Uterus (tissue), 4 donors: ENCODE measurements at places on chromosomes 12 and 14.

GRCh38 chr12:122355706-122356105 is 66.8 kb downstream of the CLIP1 start:
- no peaks in the 10 kb centered on the region for H3K27me3 ChIP-seq
- no peaks in the 10 kb centered on the region for H3K4me1 ChIP-seq
- H3K4me3 ChIP-seq: no peak overlapping the region
- no peaks in the 10 kb centered on the region for H3K36me3 ChIP-seq
- DNase-seq: no peak

GRCh38 chr12:129393357-129393937 is 510.4 kb downstream of the TMEM132D start:
- H3K27ac ChIP-seq: no peak overlapping the region
- no peak for DNase-seq
- H3K4me1 ChIP-seq: no peaks in the 10 kb centered on the region

- no peaks in the 10 kb centered on the region for H3K27me3 ChIP-seq
- no peak overlapping the region for H3K4me3 ChIP-seq
- H3K27ac ChIP-seq: no peak overlapping the region
- no peak for DNase-seq
These were observed 388.3 kb upstream of the GARIN6 start for GRCh38 chr12:99259040-99259934.

DNA sequence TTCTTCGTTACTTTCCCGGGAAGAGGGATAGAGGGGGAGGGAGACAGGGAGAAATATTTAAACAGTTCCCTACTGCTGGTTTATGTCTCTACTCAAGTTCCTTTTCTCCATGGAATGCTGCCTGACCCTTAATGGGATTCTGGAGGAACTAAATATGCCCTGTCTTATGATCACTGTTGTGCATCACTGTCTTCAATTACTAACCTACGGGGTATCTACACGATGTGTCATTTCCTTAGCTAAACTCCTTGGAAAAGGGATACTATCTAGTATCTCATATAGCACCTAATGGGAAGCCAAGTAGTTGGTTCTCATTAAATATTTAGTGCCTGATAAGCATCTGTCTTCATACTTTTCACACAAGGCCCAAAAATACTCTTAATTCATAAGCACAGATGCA is 37.5 kb upstream of the FBLN5 start:
- no peak for DNase-seq
- peaks cover 8% of the 10 kb centered on the region for H3K4me1 ChIP-seq
- no peaks in the 10 kb centered on the region for H3K36me3 ChIP-seq
- H3K27me3 ChIP-seq: no peaks in the 10 kb centered on the region
- peak overlapping the region; percentile 28 for H3K27ac ChIP-seq
- H3K4me3 ChIP-seq: no peak overlapping the region

GRCh38 chr12:108190529-108190928 is 61.4 kb downstream of the WSCD2 start:
- no peak overlapping the region for H3K4me3 ChIP-seq
- H3K27me3 ChIP-seq: no peaks in the 10 kb centered on the region
- H3K36me3 ChIP-seq: no peaks in the 10 kb centered on the region
- H3K4me1 ChIP-seq: no peaks in the 10 kb centered on the region
- peak; percentile 51 for DNase-seq
- peak overlapping the region; percentile 59 for H3K27ac ChIP-seq

GRCh38 chr12:128402486-128403243 is 135.7 kb downstream of the TMEM132C start:
- no peaks in the 10 kb centered on the region for H3K36me3 ChIP-seq
- DNase-seq: no peak
- H3K27me3 ChIP-seq: no peaks in the 10 kb centered on the region
- H3K4me3 ChIP-seq: no peak overlapping the region
- no peaks in the 10 kb centered on the region for H3K4me1 ChIP-seq
- H3K27ac ChIP-seq: no peak overlapping the region

DNA sequence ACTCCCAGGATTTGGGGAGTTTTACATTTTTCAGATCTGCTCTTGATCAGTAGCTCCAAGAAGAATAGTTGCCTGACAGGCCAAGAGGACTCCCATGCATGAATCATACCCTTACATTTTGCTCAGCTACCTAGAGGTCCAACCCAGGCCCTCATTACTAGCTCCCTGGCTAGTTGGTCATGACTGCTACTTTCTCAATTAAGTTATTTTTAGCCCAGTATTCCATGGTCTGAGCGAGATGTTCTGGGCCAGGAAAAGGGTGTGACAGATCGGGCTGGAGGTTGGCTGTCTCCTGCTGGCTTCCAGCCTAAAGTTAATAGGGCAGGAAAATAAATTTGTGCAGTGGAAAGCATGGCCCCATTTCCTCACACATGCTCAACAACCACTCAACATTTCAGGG is 379.2 kb downstream of the GRIN2B start:
- no peaks in the 10 kb centered on the region for H3K4me1 ChIP-seq
- H3K4me3 ChIP-seq: no peak overlapping the region
- no peaks in the 10 kb centered on the region for H3K36me3 ChIP-seq
- no peaks in the 10 kb centered on the region for H3K27me3 ChIP-seq
- DNase-seq: no peak

DNA sequence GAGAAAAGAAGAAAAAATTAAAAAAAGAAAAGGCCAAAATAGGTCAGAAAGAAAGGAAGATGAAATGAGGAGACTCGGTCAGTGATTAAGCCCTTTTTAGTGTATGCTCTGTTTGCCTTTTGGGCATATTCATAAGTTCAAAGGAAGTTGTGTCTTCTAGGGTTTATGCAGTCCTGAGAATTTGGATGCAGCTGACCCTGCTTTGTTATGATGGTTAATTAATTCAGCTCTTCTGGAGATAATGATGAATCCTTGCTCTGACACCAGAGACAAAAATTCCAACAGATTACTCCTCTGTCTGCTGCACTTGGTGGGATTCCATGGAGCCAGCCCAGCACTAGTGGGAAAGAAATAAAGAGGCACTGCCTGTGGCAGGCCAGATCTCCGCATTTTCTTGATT is 4.5 kb upstream of the SLC7A8 start:
- H3K27me3 ChIP-seq: no peaks in the 10 kb centered on the region
- H3K27ac ChIP-seq: no peak overlapping the region
- no peaks in the 10 kb centered on the region for H3K36me3 ChIP-seq

DNA sequence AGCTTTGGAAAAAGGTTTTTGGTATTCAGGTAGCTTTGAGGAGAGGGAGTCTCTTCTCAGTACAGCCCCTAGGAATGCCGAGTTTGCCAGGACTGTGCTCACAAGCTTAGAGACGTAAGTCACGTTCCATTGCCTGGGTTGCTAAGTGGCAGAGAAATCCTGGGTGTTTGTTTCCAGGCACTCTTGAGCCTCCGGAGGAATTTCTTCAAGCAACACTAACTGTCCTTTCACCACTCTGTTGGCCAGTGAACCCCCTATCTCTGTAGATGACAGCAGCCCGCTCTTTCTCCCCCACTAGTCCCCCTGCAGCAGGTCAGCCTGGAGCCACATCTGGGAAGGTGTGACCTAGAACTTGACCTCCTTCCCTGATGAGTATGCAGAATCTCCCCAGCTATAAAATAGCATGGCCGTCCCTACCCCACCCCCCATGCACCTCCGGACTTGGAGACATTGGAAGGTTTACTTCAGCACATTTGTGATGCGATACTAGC is 162.7 kb downstream of the ZFP36L1 start:
- no peaks in the 10 kb centered on the region for H3K36me3 ChIP-seq
- no peak for DNase-seq
- peaks cover 8% of the 10 kb centered on the region for H3K4me1 ChIP-seq
- H3K27ac ChIP-seq: peak overlapping the region; percentile 86

- no peak overlapping the region for H3K4me3 ChIP-seq
- H3K27ac ChIP-seq: no peak overlapping the region
- peaks cover 5% of the 10 kb centered on the region for H3K4me1 ChIP-seq
- H3K36me3 ChIP-seq: no peaks in the 10 kb centered on the region
- no peaks in the 10 kb centered on the region for H3K27me3 ChIP-seq
These were observed 48.9 kb upstream of the POC1B start for GRCh38 chr12:89574736-89575208.

GRCh38 chr12:68978678-68979077 is 45.7 kb upstream of the CPM start:
- DNase-seq: no peak
- H3K36me3 ChIP-seq: no peaks in the 10 kb centered on the region
- H3K4me3 ChIP-seq: no peak overlapping the region
- no peak overlapping the region for H3K27ac ChIP-seq
